Stimulated activated CD4-positive, alpha-beta T cell treated with anti-CD3 and anti-CD28 coated beads, Interleukin-12 subunit alpha, Interleukin-12 subunit beta, amount 100 ng/mL, for 24 hours (primary cell): ENCODE measurements at places on chromosomes 13 and 19.

- no peak for DNase-seq
Observed at GRCh38 chr13:74868049-74868448, 613.9 kb downstream of the TBC1D4 start.

DNA sequence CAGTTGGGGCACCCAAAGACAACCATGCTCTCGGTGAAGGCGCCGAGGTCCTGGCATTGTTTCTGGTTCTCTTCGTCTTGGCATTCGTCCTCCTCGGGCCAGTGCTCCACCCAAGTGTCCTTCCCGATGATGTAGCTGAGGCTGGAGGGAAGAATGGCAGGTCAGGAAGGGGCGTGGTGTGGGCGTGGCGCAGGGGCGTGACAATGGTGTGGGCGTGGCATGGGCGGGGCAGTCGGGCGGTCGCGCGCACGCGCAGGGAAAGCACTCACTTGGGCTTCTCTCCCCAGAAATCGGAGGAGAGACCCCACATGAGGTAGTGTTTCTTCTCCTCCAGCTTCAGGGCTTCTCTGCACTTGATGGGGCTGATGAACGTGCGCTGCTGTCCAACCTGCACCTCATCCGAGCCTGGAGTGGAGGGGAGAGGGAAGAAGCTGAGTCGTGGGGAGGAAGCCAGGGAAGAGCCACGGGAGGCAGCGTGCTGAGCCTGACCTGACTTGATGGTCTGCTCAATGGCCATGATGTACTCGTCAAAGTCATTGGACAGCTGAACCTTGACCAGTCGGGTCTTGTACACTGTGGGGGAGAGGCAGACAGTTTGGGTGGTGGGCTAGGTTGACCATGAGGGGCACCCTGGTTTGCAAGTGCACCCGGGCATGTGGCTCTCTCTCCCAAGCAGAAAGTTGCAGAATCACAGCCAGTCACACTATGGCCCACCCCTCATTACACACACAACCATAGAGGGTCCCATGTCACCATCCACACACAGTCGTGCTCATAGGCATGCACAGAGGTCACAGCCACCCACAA is 8.1 kb upstream of the TNFSF14 start:
- DNase-seq = no peak

- DNase-seq = no peak
Observed at GRCh38 chr19:13056052-13056660, 46.5 kb downstream of the LYL1 start.

DNA sequence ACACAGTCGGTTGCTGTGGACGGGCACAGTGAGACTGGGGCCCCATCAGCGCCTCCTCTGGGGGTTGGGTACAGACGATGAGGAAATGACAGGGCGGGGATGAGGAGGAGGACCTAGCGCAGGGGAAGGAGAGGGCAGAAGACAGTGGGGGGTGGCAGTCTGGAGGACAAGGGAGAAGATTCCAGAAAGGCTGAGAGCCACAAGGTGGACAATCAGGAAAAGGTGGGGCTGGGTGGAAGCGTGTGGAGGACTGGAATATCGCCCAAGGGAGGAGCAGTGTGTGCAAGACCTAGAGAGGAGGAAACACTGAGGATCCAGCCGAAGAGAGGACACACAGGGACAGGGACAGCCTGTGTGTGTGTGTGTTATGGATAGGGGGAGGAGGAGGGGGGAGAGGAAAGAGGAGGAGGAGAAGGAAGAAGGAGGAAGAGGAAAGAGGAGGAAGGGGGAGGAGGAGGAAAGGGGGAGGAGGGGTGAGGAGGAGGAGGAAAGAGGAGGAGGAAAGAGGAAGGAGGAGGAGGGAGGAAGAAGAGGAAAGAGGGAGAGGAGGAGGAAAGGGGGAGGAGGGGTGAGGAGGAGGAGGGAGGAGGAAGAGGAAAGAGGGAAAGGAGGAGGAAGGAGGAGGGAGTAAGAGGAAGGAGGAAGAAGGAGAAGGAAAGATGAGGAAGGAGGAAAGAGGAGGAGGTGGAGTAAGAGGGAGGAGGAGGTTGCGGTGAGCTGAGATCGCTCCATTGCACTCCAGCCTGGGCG is 15.8 kb upstream of the GARIN5A start:
- no peak for DNase-seq

GRCh38 chr19:835210-835810 is 5.5 kb upstream of the PRTN3 start:
- no peak for DNase-seq

GRCh38 chr13:50421473-50422130 is 406.4 kb downstream of the KCNRG start:
- DNase-seq = no peak

GRCh38 chr13:56015919-56016318 is 1124.8 kb upstream of the PRR20A start:
- DNase-seq = no peak

- DNase-seq = no peak
Observed at GRCh38 chr19:35882114-35882832, 13.9 kb downstream of the APLP1 start.

DNA sequence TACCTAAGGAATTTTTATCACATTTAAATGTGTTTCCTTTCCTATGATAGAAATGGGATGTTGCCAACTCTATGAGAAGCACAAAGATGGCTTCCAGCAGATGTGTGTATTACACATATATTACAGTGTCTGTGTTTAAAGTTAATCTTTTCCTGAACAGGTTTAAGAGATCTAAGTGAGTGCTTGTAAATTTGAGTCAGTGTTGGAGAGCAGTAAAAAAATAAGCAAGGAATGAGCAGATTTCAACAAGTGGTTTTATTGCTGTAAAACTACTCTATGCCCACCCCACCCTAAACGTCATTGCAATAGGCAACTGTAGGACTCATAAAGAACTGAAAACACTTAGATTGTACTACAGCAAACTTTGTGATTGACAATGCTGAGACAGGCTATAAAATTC is 248.7 kb downstream of the KLF5 start:
- no peak for DNase-seq

GRCh38 chr13:28609926-28610325 is 49.0 kb upstream of the POMP start:
- DNase-seq = no peak

DNA sequence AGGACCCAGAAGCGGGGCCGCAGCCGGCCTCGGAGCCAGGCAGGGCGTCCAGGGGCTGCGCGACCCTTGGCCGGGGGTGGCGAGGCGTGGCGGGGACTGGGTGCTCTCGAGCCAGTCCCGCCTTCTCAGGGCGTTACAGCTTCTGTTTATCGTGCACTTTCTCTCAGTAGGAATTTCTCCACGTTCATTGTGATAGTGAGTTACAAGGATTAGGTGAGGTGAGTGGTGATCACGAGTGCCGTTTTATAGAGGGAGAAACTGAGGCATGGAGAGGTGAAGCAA is 600 bp downstream of the AP1M1 start:
- DNase-seq = no peak

DNA sequence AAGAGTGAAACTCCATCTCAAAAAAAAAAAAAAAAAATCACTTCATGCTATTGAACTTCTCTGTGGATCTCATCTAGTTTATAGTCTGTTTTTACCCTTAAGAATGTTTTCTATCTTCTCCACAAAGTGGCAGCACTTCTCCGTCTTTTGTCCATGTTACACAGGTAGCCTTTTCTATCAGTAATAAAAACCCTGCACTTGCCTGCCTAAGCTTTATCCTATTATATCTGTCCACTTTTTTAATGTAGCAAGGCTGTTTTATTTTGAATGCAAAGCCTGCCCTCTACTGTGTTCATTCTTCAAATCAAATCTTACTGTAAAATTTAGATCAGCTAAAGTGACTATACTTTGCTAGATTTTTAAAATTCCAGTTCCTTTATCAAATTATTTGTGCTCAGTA is 124.0 kb downstream of the STOML3 start:
- no peak for DNase-seq

GRCh38 chr13:74024856-74025255 is 109.3 kb downstream of the KLF12 start:
- no peak for DNase-seq

- no peak for DNase-seq
Observed at GRCh38 chr13:35723053-35723461, 246.6 kb upstream of the MAB21L1 start.

DNA sequence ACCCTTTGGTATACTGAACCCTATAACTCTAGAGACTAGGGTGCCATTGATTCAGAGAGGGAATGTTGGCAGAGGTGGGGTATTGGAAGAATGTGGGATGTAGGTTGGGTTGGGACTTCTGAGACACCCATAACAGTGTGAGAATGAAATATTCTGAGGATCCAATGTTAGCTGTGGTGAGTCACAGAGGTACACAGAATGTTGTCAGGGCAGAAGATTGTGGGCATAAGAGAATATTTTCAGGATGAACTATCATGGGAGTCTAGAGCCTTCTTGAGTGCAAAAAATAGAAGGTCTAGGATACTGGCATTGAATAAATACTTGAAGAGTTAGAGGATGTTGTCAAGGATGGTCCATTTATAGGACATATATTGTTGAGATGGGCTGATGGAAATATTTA is 9.0 kb downstream of the KLK13 start:
- no peak for DNase-seq

GRCh38 chr19:44164327-44164672 is 600 bp upstream of the ZNF226 start:
- DNase-seq = no peak

DNA sequence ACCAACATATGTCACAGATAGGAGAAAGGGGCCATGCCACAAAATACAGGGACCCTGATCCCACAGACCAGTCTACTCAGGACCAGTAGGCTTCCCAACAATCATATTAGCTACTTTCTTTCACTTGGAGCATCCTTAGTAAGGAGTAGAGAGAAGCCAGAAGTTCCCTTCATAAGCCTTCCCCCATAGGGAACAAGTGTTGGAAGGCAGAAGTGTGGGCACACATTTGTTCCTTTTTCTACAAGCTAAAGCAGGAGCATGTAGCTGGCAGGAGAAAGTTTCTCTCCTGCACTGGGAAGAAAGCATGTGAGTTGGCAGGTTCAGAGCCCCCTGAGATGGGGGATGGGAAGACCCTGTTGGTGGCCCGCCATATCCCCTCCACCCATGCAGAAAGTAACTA is 165.4 kb downstream of the KCTD12 start:
- no peak for DNase-seq

GRCh38 chr13:24212674-24213073 is 52.2 kb downstream of the SPATA13 start:
- no peak for DNase-seq

DNA sequence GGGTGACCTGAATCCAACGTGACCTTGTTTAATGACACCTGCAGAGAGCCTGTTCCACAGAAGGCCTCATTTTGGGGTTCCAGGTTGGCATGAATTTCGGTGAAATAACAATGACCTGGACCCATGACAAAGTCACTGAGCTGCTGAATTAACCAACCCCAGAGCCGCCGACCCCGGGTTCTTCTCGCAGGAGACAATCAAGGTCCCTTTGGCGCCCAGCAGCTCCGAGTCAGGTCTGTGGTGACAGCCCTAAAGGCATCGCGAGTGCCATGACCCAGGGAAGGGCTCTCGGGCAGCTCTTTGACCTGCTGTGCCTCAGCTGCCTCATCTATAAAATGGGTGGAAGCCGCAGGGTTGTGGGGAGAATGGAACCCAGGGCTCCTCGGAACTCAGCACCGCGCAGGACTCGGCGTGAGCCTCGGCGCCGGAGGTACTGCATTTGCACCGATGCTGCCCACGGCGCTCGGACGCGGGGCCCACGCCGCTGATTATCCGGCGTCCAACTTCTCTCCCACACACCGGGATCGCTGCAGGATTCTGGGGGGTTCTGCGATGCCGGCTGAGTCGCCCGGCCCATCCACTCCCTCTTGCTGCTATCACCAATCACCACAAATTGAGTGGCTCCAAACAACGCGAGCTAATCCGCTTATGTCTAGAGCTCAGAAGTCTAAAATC is 5.7 kb downstream of the SHC2 start:
- no peak for DNase-seq

DNA sequence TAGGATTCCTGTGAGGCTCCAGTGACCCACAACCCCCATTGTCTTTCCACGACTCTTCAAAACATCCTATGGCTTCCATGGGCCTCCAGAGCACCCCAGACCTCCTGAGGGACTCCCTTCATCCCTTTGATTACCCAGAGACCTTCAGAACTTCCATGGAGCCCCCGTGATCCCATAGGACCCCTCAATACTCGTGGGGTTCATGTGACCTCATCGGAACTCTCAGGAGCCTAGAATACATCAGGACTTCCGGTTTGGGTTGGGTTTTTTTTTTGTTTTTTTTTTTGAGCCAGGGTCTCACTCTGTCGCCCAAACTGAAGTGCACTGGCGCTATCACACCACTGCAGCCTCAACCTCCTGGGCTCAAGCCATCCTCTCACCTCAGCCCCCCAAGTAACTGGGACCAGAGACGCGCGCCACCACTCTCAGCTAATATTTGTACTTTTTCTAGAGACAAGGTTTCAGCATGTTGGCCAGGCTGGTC is 774 bp downstream of the ALDH16A1 start:
- DNase-seq = no peak

DNA sequence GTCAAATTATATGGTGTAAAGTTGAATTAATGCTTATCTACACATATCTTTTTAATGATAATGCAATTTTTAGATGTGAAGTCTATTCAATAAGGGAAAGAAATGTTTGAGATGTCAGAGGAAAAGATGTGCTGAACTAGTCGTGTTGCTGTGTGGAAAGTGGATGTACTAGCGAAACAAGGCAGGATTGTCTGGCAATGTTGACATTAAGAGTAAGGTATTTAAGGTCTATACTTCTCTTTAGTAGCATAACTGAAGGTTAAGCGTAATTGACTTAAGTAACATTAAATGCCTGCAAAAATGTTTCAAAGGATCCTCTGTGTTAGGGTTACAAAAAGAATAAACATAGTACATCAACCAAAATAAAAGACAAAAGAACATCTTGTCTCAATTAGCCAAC is 787.3 kb upstream of the KLHL1 start:
- DNase-seq = no peak

- no peak for DNase-seq
Observed at GRCh38 chr13:75072368-75072767, 409.6 kb downstream of the TBC1D4 start.

DNA sequence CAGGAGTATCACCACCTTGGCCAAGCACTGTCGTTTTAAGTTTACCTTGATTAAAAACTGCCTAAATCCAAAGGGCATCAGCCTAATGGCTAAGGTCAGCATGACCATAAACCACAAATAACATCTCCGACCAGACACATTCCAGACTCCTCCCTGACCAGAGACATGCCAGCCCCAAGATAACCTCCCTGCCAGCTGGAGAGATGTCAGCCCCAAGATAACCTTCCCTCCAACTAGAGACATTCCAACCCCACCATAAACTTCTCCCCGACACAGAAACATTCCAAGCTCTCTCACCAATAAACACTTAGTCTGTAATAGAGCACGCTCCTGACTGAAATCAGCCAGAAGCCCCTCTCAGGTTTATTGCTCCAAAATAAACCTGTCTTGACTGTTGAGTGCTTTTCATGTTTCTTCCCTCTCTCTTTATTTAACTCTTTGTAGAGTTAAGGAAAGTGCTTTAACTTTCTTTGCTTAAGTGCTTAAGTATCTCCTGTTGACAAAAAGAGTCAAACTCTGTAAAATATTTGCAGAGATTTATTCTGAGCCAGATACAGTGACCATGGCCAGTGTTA is 36.5 kb downstream of the WDR87 start:
- DNase-seq = no peak

- DNase-seq = no peak
Observed at GRCh38 chr19:53903055-53903680, 5.9 kb upstream of the CACNG7 start.
